Right renal cortex interstitium (tissue), 3 donors: ENCODE measurements at places on chromosomes 4 and X.

- DNase-seq: no peak
These were observed at the start of gene FHL1 for GRCh38 chrX:136147315-136147901. Gene FHL1, plus strand, starts transcription at chrX:136147533.

DNA sequence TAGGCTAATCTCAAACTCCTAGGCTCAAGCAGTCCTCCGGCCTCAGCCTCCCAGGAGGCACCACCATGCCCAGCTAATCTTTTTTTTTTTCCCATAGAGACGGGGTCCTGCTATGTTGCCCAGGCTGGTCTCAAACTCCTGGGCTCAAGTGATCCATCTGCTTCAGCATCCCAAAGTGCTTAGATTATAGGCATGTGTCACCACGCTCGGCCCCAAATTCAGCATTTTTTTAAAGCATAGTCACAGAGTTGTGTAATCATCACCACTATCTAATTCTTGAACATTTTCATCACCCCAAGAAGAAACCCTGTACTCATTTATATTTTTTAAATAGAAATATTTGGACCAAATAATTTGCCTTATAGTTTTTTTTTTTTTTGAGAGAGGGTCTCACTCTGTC lies 10.3 kb downstream of the CENPI start:
- no peak for DNase-seq

DNA sequence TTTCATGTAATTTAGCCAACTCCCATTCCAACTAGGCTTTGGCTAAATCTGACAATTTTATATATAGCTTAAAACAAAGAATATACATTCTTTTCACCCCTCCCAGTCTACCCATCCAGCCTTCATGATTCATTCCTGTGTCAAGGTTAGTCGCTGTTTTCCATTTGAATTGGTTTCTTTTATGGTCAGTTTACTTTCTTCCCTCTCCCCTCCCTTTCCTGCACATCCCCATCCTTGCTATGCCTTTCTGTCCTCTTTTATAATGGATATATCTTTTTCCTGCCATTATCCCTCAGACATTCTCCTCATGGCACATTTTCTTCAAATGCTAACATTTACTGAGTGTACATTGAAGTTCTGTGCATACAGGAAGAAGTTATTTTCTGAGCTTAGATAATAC lies 4.7 kb downstream of the ZXDB start:
- no peak for DNase-seq

- peak; percentile 66 for DNase-seq
These were observed 52.9 kb upstream of the HPF1 start for GRCh38 chr4:169810325-169811323.

DNA sequence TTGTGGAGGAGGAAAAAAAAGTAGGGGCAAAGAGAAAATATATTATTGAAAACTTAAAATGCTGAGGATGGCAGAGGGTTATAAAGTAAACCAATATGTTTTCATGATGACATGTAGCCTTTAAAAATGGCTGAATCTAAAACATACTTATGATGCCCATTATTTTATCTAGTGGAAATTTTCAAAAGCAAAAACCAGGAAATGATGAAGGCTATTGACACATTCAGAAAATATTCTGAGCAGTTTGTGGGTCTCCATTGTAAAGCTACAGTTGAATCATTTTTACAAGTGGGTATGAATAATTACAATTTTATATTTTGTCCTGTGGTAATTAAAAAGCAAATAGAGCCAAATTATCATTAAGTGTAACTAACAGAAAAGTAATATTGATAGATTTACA lies 10.7 kb downstream of the PLS3 start:
- DNase-seq: no peak

DNA sequence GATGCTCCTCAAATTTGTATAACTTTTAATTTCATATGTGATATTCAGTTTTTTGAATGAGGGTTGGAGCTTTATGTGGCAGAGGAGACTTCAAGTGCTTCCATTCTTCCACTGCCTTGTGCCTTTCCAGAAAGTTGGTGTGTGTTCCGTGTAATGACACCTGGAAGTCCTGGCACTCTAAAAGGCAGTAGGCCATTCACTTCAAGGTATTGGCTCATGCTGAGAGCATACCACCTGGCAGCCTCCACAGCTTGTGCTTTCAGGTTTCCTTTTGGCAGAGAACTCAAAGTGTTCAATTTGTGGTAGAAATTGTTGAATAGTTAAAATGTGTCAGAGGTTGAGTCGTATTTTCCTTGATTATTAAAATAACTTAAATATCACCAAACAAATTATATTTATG lies 49.6 kb downstream of the GRIA2 start:
- DNase-seq: no peak

- DNase-seq: no peak
These were observed 17.4 kb upstream of the DCAF8L1 start for GRCh38 chrX:27998666-27999065.

DNA sequence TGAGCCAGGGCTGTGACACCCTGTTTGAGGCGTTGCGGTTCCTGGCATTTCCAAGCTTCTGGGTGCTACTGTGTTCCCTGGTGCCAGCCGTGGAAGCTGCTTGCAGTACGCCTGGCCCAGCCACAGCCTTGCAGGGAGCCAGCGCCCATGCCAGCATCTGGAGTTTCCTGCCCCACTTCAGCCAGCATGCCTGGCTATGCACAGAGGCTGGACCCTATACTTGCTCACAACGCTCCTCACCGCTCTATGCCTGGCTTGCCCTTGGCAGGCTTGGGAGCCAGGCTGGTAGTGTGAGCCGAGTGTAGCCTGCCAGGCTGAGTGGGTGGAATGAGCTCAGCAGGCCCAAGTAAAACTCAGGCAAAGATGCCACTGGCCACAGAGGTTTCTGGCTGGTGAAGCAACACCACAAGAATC lies 22.4 kb downstream of the PRRG1 start:
- DNase-seq: no peak

DNA sequence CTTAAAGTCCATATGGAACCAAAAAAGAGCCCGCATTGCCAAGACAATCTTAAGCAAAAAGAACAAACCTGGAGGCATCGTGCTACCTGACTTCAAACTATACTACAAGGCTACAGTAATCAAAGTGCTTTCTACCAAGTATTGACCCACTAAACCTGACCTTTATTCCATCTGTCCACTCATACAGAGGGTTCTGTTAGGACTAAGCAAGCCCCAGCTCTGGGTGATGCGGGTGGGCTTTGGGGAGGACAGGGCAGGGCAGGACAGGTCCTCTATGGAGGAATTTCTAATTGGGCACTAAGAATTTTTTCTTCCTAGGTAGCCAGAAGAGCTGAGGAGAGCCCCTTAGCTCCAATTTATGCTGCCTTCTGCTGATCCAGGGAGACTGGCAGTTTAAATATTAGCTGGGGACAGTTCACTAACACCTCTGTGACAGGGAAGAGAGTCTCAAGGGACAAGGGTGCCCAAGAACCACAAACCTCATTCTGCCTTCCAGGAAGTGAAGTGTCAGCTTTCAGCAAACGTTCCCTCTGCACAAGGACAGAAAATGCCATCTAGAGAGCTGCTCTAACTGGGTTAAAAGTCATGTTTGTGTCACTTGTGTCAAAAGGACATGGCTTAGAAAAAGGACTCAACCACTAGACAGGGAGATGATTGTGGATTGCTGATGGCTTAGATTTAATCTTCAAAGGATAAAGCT lies 143.2 kb downstream of the KIT start:
- no peak for DNase-seq

GRCh38 chr4:6325788-6326290 lies 56.2 kb downstream of the WFS1 start:
- DNase-seq: no peak

DNA sequence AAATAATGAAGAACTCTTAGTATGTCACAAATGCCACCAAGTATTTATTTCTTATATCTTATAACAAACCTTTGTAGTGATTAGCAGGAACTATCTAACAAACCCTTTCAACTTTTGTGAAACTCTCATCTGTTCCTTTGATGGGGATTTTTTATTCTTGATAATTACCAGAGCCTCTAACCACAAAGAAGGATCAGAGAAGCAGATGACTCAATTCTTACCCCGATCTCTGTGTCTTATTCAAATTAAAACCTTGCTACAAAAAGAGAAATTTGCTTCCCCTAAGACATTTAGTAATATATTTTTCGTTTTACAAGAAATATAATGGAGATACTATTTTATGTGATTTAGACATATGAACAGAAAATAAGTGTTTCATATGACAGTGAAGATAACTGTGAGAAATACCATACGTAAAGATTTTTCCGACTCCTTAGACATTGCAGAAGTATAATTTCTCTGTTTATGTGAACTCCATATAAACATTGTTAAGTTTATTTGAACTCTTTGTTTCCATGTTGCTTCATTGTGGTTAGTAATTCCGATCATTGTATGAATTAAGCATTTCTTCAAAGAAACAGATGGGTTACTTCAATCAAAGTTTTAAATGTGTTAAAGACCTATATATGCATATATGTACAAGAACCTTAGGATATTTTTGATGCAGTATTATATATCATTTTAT lies 205.4 kb downstream of the CFAP299 start:
- DNase-seq: no peak

GRCh38 chr4:11543706-11544105 lies 115.0 kb upstream of the HS3ST1 start:
- no peak for DNase-seq

DNA sequence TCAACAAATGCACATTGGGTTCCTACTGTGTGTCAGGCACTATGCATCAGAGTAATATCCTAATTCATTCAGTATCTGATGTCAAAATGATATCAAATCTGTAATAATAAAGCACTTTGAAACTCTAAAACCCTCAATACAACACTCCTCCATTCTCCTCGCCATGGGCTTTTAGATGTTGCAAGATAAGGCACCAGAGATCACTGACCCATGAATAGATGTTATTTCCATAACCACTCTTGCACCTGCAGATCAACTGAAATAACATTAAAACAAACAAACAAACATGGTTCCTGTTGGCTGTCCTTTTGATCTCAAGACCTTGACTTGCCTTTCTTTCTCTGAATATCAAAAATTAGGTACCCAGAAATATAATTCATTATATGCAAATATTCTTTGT lies 100.2 kb downstream of the MAB21L2 start:
- no peak for DNase-seq
